ENCODE measurements at places on chromosomes 4 and X. TPM values are rescaled to one million over a fixed set of nuclear protein-coding genes. Genes with fewer than 3 reads are reported as not detected.

- no peak for DNase-seq
These were observed 67.8 kb downstream of the HOPX start for GRCh38 chr4:56613101-56613862.

GRCh38 chrX:150690126-150690525 is 3.1 kb upstream of the MTMR1 start:
- peak; percentile 48 for DNase-seq

DNA sequence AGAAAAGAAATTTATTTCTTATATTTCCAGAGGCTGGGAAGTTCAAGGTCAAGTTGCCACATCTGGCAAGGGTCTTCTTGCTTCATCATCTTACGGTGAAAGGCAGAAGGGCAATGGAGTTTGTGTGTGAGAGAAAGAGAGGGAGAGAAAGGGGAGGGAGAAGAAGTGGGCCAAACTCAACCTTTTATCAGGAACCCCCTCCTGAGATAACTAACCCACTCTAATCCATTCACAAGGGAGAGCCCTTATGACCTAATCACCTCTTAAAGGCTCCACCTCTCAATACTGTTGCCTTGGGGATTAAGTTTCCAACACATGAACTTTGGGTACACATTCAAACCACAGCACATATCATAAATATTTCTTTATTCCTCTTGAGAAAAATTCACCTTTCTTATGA is 203.3 kb upstream of the FAM241A start:
- DNase-seq, result no peak

GRCh38 chrX:153791104-153791852 is 2.9 kb downstream of the IDH3G start:
- no peak for DNase-seq

TMSB15A gene
- not detected for total RNA-seq

- peak; percentile 7 for DNase-seq
These were observed 48.3 kb downstream of the AMELX start for GRCh38 chrX:11341274-11342201.

DNA sequence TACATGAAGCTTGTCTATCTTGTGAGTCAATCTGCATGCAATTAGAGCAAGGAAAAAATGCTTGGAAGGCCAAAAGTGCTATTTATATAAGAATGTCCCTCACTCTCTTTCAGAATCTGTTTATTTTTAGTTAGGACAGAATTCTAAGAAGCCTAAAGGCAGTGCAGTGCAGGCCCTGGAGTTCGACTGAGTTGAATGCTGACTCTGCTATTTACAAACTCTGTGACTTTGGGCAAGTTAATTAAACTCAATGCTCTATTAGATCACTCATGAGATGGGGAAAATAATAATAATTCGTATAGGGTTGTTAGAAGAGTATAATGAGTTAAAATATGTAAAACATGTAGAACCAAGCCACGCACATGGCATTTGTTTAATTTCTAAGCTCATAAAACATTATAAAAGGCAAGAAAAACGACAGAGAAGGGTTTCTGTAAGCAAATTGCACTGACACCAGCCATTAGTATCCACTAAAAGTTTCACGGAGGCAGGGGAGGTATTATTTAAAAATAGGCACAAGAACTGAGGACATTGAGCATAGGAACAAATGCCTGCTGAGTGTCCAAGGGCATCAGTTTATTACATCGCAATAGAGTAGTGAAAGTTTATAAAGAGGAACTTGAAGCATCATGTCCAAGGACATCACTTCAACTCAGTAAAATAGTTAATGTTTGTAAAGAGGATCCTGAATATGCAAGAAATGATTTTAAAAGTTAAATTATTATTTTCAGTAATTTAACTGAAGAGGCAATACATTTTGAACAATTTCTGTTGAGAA is 115.0 kb upstream of the INPP4B start:
- DNase-seq, result no peak

SASH3 gene
- total RNA-seq, result 117 TPM

- DNase-seq, result no peak
These were observed 144.1 kb downstream of the DIPK2B start for GRCh38 chrX:45056428-45057145.

DNA sequence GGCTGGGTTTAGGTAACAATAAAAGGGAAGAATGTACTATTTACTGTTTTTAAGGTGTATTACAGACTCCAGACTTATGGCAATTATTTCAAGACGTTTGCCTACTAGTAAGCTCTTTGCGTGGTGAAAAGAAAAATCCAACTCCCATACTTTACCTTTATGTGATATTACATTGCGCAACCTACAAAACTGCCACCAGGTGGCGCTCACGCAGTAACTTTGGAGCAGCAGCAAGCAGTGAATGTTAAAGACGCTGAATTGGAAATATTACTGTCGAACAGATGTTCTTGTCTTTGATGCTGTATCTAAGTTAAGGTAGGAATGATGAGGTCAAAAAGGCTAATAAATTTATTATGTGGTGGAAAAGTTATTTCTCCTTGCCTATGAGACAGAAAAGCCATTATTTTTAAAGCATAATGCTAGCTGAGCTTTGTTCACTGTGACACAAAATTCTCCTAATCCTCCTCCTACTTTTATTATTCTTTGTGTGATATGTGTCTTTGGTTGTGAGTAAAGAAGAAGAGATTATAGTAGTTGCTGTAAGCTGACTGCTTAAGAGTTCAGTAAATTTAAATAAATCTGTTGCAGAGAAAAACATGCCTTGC is 1099.8 kb upstream of the TENM3 start:
- DNase-seq, result peak; percentile 84

TIMM17B gene
- 52.2 TPM for total RNA-seq

DNA sequence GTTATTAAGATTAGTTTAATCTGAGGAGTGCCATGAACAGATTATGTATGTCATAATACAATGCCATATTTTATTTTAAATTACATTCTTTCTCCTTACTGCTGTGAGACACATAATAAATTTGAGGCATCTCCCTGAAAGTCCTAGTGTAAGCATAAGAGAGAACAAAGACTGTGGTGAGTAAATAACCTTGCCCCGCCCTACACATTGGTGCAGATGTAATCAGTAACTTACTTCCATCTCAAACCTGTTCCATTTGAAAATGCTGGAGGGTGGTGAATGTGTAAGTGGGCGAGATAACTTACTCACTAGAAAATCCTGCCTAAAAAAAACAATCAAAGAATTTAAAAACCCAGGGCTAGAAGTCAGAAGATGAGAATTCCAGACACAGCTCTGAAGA is 338.1 kb upstream of the SLIT2 start:
- no peak for DNase-seq

- DNase-seq, result peak; percentile 18
These were observed 68.8 kb upstream of the HGFAC start for GRCh38 chr4:3372933-3373465.

DNA sequence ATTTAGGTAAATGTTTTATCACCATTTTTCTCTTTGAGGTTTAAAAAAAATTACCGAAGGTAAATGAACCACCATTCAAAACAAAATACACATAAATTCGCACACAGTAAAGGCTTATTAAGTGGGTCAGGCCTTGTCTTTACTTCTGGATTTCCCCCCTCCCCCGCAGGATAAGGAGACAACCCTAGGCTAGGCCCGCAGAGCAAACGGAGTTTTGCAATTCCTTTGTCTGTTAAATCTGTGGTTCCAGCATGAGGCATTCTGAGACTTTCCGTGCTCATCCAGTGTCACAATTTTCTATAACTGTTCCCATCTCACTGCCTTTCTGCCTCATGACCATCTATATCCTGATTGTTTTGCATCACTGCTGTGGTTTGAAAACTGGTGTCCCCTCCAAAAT is 307.4 kb downstream of the DCHS2 start:
- DNase-seq, result no peak

GRCh38 chr4:1748465-1748995 is 27.2 kb downstream of the TACC3 start:
- peak; percentile 94 for DNase-seq

SLC25A14 gene
- 6.7 TPM for total RNA-seq

DNA sequence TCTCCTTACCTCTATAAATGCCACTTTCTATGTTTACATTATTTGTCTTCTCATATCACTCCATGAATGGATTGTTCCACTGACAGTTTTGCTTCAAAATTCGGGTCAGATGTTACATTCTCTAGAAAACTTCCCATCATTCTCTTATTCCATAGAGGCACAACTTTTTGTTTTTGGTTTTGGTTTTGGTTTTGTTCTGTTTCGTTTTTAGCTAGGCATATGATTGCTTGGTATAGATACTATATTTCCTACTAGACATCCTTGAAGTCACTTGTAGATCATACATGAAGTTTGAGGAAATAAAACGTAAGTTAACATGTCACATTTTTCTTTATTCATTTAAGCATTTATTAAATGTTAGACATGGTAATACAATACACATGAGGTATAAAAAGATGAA is 961.0 kb downstream of the PCDH18 start:
- no peak for DNase-seq

DNA sequence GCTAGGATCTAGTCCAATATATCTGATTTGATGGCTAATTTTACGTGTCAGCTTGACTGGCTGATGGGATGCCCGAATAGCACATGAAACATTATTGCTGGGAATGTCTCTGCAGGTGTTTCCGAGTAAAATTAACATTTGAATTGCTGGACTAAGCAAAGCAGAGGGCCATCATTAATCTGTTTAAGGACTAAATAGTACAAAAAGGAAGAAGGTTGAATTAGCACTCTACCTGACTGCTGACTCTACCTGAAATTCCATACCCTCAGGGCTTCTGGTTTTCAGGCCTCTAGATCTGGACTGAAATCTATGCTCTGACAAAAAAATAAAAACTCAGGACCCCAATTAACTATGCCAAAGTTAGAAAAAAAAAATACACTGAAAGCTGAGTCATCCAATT is 1021.9 kb downstream of the FAM133A start:
- no peak for DNase-seq

- no peak for DNase-seq
These were observed 65.3 kb downstream of the ANTXR2 start for GRCh38 chr4:80007745-80008149.

DNA sequence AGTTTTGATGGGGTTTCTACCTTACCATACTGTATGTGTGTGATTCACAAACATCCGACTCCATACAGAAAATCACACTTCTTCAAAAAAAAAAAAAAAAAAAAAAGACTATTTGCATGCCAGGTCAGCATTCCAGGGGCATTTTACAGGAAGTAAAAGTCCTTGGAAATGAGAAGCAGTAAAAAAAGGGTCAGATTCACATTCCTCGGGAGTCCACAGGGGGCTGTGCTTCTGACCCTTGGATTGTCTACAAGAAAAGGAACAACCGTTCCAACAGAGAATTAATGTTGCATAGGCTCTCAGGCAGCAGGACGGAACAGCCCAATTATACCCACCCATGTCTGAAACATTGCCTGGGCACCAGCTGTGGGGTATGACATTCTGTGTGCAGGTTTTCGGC is 290.3 kb downstream of the LDB2 start:
- DNase-seq, result no peak

CCNB3 gene
- 0.25 TPM for total RNA-seq

DNA sequence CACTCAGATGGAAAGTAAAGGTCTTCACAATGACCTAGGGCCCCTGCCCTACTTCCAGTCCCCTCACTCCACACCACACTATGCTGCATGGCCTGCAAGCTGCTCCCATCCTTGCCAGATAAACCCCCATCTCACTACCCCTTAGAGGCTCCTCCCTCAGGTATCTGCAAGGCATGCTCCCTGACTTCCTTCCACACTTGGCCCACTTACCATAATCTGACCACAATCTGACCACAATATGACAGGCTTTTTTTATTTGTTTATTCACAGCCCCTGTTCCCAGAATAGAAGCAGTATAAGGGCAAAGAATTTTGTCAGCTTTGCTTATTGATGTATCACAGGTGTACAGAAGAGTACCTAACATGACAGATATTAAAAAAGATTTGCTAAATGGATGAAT is 124.7 kb downstream of the CAMK2D start:
- peak; percentile 29 for DNase-seq

- peak; percentile 4 for DNase-seq
These were observed 709 bp downstream of the GPAT3 start for GRCh38 chr4:83536362-83537272.

- no peak for DNase-seq
These were observed 276.3 kb upstream of the TACR3 start for GRCh38 chr4:103996064-103996463.

GRCh38 chrX:24168807-24169206 is 19.3 kb downstream of the ZFX start:
- DNase-seq, result peak; percentile 33

DNA sequence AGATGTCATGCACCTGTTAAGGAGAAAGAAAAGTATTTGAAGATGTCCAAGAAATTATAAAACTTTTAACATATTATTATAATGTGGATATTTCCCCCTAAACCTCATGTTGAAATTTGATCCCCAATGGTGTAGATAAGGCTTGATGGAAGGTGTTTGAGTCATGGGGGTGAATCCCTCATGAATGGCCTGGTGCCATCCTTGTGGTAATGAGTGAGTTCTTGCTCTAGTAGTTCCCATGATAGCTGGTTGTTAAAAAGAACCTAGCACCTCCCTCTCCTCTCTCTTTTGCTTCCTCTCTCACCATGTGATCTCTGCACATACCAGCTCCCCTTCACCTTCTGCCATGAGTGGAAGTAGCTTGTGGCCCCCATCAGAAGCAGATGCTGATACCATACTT is 176.6 kb upstream of the NR3C2 start:
- no peak for DNase-seq

- peak; percentile 14 for DNase-seq
These were observed 451.3 kb downstream of the TLL1 start for GRCh38 chr4:166324321-166324720.

DNA sequence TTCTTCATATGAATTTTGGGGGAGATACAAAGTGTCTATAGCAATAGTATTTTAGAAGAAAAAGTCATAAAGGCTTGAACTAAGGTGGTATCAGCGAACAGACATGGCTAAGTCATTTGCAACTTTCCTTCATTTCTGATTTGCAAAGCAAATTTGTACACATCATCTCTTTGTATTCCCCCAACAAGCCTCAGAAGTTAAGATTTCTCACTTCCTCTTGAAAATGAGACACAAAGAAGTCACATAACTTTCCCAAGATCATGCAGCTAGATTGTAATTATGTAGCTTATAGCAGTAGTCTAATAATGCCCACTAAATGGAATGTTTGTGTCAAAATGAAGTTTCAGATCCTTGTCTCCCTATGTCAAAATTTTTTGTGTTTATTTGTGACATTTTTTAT is 709.8 kb upstream of the HS3ST1 start:
- no peak for DNase-seq

GRCh38 chr4:69092190-69092589 is 4.1 kb upstream of the UGT2B7 start:
- DNase-seq, result no peak

MUC7 gene
- not detected for total RNA-seq

GRCh38 chrX:80765220-80765625 is 44.5 kb downstream of the BRWD3 start:
- DNase-seq, result no peak

GRCh38 chr4:44756559-44756958 is 30.2 kb upstream of the GNPDA2 start:
- no peak for DNase-seq

ZXDA gene
- 3.2 TPM for total RNA-seq

FAM9C gene
- not detected for total RNA-seq

ADH7 gene
- not detected for total RNA-seq

- peak; percentile 80 for DNase-seq
These were observed 110.6 kb downstream of the SH3KBP1 start for GRCh38 chrX:19776753-19777152.

PITX2 gene
- not detected for total RNA-seq
